Left lobe of liver (tissue), 2 donors: ENCODE measurements at places on chromosomes 6 and 20.

DNA sequence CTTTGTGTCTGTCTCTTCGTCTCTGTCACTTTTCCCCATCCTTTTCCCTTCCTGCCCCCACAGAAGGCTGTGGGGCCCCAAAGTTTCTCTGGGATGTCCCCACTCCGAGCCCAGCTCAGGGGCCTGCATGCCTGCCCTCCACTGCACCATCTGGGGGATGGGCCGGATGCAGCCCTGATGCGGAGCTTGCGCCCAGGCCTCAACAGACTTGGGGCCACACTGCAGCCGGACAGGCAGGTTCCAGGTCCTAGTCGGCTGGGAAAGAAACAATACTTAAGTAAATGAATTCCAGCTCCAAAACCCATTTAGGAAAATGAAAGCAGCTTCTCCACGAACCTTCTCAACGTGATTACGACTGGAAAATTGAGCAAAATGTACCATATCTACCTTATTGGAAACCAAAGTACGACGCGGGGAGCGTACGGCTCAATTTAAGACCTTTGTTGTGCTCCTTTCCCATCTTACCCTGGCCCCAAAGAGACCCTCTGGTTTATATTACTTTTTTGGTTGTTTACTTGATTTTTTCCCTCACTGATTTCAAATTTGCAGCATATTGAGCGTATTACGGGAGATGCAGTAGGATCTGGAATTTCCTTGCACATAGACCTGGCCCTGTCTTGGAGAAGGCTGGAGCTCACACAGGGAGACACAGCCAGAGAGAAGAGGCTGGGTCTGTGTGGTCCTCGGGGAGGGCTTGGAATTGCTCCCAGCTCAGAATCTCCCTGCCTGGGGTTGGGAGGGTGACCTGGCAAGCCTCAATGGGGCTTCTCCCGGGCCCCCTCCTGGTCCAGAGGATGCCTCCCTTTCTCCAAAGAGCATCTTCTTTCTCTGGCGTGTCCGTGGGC, 8.0 kb downstream of the FOXC1 start:
- DNase-seq, result no peak

DNA sequence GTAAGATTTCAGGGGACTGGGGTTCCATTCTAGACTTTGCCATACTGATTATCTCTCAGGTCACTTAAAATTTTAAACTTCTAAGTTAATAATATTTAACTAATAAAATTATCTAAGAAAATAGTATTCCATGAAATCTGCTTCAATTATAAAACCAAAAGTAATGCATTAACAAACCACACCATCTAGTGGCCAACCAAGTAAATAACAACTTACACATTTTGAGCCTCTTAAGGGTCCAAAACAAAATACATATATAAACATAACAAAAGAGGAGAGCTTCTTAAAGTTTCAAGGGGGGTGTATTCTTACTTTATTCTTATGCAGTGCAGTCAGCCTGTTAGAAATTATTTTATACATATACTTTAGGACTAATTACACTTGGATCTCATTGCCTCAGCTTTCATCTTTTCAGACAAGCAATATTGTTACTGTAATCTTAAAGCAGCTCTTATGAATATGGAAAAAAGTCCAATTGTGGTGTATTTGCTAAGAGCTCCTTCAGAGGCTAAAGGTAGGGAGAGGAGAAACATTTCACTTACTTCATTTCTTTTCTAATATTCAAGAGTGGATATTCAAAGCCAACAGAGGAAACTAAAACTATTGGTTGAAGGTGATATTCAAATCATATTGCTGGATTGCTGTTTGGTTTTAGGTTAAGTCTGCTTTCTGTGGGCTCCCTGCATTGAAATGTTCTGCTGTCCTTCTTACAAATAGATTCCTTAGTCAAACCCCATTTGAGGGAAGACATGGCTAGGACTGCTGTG, 199.7 kb upstream of the SIM1 start:
- no peak for DNase-seq

- DNase-seq, result no peak
These were observed 498.6 kb downstream of the BTBD3 start for GRCh38 chr20:12416281-12416680.

DNA sequence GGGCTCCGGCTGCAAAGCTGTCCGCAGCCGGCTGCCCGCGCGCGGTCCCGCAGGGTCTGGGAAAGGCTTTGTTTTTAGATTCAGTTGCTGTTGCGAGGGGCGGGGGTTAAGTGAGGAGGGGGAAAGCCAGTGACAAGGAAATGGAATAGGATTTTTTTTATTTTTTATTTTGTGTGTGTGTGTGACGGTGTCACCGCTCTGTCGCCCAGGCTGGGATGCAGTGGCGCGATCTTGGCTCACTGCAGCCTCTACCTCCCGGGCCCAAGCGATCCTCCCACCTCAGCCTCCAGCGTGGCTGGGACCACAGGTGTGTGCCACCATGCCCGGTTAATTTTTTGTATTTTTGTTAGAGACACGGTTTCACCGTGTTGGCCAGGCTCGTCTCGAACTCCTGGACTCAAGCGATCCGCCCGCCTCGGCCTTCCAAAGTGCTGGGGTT, 615 bp upstream of the UBE2J1 start:
- DNase-seq, result peak; percentile 51

GRCh38 chr6:148491638-148492251, 149.1 kb downstream of the SASH1 start:
- DNase-seq, result no peak

- DNase-seq, result no peak
These were observed 81.8 kb upstream of the AGPAT4 start for GRCh38 chr6:161355696-161356095.

GRCh38 chr20:11137688-11138087, 463.9 kb upstream of the JAG1 start:
- no peak for DNase-seq

DNA sequence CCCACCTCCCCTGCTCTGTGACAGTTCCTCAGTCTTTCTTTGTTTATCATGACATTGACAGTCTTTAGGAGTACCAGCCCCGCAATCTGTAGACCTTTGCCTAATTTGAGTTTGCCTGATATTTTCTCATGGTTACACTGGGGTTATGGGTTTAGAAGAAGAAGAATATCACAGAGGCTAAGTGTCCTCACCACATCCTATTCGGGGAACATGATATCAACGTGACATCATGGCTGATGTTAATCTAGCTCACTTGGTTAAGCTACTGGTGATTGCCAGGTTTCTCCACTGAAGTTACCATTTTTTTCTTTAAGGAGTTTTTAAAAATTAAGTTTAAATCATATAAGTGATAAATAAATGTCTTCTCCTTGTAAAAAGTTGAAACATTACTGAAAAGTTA, 127.5 kb downstream of the CEP57L1 start:
- DNase-seq, result no peak

- DNase-seq, result no peak
These were observed at the start of gene PXDC1 for GRCh38 chr6:3751077-3751729. PXDC1 (minus strand) TSS chr6:3751713; CDS start chr6:3751531, 182 bp downstream.

DNA sequence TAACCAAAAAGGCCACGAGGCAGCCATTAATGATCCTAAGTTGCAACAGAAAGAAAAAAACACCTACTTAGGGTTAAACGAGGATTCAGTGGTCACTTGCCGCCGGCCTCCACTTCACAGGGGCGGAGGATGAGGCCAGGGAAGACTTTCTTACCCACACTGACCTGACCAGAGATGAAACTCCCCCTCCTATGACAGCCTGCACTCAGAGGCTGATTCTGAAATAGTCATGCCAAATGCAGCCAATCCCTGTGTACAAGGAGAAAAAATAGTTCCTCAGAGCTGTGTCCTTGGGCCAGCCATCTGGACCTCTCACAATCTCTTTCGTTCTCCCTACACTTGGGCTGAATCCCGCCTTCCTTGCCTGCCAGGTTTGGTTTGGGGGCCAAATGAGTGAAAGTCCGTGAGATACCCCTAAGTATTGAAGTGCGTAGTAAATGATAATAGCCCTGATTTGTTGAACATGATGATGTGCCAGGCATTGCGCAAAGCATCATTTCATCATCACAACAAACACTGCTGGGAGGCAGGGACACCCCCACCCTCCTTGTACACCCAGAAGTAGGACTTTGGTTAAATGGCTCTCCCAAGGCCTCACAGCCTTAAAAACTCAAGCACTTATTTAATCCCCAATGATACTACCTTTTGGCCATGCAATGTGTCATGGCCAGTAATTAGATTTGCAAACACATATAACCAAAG, 3.2 kb upstream of the IRF4 start:
- peak; percentile 94 for DNase-seq

GRCh38 chr6:75244063-75244584, 523 bp upstream of the COX7A2 start:
- DNase-seq, result no peak

GRCh38 chr6:20230401-20231119, 18.3 kb upstream of the MBOAT1 start:
- no peak for DNase-seq

- DNase-seq, result no peak
These were observed 16.2 kb upstream of the ADRM1 start for GRCh38 chr20:62286493-62287064.

- DNase-seq, result no peak
These were observed 82.2 kb upstream of the NAA20 start for GRCh38 chr20:19934792-19935491.

DNA sequence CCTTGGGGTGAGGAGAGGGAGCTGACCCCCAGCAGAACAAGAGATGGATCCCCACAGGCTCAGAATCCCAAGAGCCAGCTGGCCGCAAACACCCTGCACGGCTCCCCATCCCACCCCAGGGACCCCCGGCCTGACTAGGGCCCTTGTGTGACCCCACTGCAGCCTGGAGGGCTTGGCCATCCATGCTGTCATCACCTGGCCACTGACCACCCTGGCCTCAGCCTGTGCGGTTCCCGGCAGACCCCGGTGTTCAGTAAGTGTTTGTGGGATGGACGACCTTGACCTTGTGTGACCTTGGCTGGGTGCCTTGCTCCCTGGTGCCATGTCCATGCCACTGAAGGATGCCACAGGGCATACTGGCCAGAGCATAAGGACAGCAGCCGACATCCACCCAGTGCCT, 328.3 kb downstream of the TAF4 start:
- DNase-seq, result no peak

DNA sequence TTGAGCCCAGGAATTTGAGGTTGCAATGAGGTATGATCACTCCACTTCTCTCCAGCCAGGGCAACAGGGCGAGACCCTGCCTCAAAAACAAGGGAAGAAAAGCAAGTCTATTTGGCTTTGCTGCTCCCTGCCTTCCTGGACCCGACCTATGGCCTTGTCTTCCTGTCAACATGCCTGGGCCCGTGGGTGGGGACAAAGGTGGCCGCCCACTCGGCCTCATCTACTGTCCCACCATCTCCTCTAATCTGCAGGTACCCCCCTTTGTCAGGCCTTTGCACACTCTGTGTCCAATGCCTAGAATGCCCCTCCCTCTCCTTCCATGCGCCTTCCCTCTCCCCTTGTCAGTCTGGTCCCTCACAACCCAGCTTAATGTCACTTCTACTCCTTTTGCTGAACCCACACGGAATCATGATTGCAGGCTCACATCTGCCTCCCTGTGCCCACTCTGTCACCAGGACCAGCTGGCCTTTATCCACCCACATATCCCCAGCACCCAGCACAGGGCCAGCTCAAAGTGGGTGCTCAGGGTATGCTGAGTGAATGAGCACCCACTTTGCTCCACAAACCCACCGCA, 40.3 kb downstream of the MDFI start:
- no peak for DNase-seq

- no peak for DNase-seq
These were observed 42.5 kb upstream of the TLDC2 start for GRCh38 chr20:36833275-36834020.

DNA sequence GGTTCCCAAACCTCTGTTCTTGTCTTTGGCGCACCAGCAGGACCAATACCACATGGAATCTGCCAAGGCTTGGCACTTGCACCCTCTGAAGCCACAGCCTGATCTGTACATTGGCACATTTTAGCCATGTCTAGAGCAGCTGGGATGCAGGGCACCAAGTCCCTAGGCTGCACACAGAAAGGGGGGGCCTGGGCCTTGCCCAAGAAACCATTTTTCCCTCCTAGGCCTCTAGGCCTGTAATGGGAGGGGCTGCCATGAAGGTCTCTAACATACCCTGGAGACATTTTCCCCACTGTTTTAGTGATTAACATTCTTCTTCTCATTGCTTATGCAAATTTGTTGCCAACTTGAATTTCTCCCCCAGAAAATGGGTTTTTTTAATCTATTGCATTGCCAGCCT, 5.4 kb upstream of the FAM120B start:
- no peak for DNase-seq

GRCh38 chr6:44056392-44057237, 70.6 kb downstream of the MRPL14 start:
- DNase-seq, result no peak

DNA sequence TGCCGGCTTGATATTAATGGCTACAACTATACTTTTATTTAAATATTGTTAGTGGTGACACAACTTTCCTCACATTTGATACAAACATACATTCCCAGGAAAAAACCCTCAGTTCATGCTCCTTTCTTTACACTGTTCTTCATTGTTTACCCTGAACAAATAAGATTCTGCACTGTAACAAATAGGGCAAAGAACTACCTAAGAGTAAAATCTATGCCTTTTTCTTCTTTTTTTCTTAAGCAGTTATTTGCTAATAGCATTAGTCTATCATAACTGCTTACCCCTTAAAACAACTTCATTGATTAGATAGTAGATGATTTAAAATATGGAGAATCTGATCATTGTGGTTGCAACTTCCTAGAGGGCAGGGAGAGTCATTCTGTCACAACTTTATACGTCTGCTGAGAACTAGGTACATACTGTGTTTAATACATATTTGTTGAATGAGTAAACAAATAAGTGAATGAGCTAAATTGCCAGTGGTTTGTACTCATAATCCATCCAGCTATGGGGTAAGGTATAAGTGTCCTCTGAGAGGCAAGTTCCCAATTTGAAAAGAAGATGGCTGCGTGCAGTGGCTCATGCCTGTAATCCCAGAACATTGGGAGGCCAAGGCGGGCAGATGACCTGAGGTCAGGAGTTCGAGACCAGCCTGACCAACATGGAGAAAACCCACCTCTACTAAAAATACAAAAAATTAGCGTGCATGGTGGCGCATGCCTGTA, 161.0 kb downstream of the CDK19 start:
- no peak for DNase-seq
